Stimulated activated CD4-positive, alpha-beta T cell treated with anti-CD3 and anti-CD28 coated beads, Interleukin-12 subunit alpha, Interleukin-12 subunit beta, amount 100 ng/mL, for 48 hours (primary cell): ENCODE measurements at places on chromosomes 2 and 18.

DNA sequence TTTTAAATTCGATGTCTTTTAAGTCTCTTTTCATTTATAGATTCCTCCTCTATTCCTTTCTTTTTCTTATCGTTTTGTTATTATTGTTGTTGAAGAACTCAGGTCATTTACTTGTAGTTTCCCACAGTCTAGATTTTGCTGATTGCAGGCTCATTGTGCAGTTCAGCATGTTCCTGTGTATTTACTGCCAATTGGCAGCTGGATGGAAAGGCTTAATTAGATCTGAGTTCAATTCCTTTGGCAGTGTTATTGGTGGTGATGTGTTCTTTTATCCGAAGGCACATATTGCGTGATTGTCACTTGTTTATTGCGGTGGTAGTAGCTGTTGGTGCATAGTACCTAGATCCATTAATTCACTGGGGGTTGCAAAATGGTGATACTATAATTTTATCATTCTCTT is 180.7 kb downstream of the BABAM2 start:
- no peak for DNase-seq

DNA sequence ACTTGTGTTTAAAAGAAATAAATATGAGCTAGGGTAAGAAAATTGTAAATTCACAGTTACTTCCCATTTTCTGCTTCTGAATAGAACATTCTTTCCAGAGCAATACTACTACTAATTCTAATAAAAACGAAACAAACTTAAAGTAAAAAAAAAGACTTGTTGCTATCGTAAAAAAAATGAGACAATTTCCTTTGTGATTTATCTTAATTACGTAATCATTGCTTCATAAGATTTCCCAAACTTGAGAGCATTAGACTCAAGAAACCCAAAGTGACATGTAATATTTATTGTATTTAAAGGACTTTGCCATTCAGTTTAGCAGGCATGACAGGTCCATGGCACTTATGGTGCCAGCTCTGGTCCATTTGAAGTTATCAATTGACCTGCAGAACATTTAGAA is 153.8 kb downstream of the AQP4 start:
- no peak for DNase-seq

GRCh38 chr18:58541146-58541788 is 87.6 kb downstream of the ALPK2 start:
- no peak for DNase-seq

DNA sequence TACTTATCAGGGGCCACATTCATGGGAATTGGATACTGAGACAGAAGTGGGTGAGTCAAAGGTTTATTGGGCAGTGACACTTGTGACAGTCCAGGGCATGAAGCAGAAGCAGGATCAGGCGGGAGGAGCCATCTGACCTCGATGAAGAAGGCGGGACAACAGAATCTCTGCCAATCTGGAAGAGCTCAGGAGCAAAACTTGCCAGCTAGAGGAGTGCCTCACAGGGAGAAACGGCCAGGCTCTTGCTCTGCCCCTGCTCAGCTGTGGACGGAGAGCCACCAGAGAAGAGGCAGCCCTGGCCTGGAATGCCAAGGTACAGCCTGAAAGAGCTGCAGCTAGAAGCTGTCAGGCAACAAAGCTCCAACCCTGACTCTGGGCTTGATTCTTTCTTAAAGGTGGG is 16.9 kb downstream of the DAW1 start:
- DNase-seq = no peak

DNA sequence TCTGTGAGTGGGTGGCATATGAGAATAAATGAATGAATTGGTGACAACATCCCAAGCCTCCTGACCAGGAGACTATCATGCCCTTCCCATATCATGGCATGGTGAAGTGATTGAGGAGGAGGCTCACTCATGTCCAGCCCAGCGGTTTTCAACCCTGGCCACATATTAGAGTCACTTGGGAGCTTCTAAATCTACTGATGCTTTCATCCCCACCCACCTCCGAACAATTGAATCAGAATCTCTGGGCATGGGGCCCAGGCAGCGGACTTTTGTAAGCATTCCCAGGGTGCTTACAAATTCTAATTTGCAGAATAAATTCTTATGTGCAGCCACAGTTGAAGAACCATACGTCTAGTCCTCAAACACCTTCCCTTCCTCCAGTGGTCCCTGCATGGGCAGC is 81.7 kb upstream of the SEC11C start:
- no peak for DNase-seq

GRCh38 chr2:186726938-186727337 is 33.1 kb downstream of the FAM171B start:
- DNase-seq = no peak

- DNase-seq = no peak
Measured at GRCh38 chr2:99554871-99555270, 65.1 kb upstream of the REV1 start.

- DNase-seq = no peak
Measured at GRCh38 chr18:30469091-30469490, 573.5 kb downstream of the DSC3 start.

DNA sequence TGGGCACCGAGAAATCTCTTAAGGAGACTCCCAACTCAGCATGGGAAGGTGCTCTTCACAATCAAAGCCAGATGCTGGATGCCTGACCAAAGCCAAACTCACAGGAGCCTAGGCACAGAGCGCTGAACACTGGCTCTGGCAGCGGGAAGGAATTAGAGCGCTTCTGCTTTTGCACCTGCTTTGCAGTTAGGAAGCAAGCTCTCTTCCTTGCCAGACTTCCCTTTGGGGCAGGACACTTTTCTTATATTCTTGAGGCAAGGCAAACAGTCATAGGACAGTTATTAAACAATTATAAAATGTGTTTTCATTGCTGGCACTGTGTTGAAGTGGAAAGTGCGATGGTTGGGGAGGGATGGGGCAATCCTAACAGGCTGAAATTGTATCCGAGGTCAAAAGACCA is 79.6 kb upstream of the DNMT3A start:
- DNase-seq = no peak

- no peak for DNase-seq
Measured at GRCh38 chr2:75787532-75788132, 76.9 kb upstream of the GCFC2 start.

DNA sequence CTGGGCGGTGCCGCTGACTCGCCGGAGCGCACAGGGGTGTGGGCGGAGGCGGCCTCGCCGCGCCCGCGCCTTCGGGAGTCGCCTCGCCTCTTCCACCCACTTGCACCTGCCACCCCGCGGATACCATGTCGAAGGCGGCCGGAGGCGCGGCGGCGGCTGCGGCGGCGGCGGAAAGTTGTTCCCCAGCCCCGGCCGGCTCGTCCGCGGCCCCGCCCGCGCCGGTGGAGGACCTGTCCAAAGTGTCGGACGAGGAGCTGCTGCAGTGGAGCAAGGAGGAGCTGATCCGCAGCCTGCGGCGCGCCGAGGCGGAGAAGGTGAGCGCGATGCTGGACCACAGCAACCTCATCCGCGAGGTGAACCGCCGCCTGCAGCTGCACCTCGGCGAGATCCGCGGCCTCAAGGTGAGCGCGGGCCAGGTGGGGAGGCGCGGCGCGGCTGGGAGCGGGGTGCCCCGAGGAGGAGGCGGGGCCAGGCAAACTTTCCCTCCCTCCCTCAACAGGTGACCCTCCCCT is 766 bp downstream of the CCDC85A start:
- no peak for DNase-seq

GRCh38 chr2:19671311-19671710 is 230.5 kb downstream of the TTC32 start:
- no peak for DNase-seq

DNA sequence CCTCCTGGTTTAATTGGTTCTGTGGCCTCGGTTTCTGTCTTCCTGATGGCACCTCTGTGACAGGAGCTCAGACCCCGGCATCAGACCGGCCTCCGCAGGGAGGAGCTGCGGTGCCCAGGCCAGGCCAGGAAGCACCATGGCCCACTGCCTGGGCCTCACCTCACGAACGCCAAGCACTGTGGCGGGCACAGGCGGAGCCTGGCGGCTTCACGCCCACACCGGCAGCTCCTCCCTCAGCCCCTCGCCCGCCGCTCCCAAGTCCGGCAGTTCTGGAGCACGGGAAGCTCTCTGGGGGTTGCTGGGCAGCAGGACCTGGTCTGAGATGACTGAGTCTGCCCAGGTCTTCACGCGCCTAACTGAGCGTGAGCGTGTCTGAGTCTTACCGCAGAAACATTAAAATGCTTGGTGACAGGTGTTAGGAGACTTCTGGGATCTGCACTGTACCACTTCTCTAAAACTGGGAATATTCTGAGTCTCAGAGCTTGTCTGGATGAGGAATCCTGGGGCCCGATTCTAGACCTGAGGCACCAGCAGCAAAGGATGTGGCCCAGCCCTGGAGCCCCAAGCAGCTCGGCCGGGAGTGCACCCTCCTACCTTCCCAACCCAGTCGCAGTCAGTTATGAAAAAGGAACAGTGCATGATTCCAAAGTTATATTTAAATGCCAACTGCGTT is 21.9 kb downstream of the RTP5 start:
- DNase-seq = no peak

DNA sequence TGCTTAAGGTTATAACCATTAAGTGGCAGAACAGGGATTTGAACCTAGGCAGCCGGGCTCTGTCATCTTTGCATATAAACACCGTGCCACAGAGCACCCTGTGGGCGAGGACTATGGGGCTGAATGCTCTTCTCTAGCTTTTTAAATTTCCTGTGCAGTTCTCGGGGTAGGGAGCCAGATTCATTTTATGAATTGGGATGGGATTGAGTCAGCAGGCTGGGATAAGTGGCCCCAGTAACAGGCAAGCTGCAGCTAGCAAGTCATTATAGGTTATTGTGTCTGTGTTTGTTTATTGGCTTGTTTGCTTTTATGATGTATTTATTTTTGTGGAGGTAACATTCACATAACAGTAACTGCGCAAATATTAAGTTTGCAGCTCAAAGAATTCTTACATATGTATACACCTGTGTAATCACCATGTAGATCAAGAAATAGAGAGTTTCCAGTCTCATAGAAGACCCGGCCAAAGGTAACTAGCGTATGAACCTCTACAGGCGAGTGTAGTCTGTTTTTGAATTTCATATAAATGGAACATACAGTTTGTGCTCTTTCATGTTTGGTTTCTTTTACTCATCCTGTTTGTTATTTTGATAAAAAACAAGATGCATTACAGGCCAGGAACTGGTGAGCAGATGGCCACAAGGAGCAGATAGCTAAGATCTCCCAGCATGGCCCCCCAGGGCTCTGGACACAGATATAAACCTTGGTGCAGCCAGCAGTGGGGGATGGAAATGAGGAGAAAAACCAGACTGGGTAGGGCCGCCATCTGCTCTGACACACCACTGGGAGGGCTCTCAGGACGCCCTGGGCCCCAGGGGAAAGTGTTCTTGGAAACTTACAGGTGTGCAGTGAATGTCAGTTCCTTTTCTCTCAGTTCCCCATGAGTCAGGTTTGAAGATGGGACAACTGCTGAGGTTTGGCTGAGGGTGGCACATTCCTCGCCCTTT is 49.2 kb upstream of the GPR155 start:
- no peak for DNase-seq

- DNase-seq = no peak
Measured at GRCh38 chr18:36333414-36333813, 35.9 kb downstream of the FHOD3 start.

DNA sequence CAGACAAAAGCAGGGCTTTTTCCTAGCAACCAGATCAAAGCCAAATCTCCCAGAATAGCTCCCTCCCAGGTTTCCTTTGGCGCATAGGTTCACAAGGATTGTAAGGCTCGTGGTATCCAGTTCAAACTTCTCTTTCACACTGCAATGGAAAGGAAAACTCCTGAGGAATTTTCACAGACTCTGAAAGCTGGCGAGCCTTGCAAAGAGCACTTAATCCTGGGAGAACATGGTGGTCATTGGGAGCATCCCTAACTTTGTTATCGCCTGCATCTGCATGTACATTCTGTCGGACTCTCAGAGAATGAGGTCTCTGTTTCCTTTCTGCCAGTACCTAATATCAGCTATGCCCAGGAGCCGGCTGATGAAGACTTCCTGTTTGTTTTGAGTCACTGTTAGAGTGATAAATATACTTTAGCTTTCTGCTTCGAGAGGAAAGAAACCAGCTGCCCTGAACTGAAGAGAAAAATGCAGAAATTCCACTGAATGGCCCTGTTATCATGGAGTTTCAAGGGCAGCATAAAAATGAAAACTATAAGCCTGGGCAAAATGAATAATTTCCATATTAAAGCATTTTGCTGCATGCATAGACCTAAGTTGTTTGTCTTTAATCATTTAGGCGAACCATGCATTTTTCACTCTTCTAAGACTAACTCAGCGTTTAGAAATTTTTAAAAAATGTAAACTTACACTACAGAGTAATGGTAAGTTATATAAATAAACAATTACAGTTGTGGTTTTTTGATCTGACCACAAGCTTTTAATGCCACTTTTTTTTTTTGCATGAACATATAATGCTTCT is 76.4 kb upstream of the ZEB2 start:
- no peak for DNase-seq

GRCh38 chr18:70249118-70249517 is 39.7 kb upstream of the SOCS6 start:
- DNase-seq = no peak

DNA sequence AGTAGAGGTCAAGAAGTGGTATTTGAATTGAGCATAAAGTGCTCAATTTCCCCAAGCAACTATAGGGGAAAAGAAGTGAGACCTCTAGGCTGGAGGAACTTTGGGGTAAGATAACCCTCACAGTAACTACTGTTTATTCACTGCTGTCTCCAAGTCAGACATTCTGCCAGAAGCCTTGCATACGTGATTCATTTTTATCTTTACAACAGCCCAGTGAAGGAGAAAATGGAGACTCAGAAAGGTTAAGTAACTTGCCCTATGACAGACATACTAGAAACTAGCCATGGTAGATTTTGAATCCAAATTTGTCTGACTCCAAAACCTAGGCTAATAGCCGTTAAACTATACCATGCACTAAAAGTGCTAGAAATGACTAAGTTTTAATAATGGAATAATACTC is 28.4 kb downstream of the DNAJC10 start:
- no peak for DNase-seq

GRCh38 chr2:56464613-56465012 is 280.8 kb downstream of the CCDC85A start:
- DNase-seq = no peak

GRCh38 chr18:60506682-60507081 is 134.1 kb upstream of the MC4R start:
- DNase-seq = no peak

GRCh38 chr18:43158381-43158780 is 42.9 kb upstream of the RIT2 start:
- DNase-seq = no peak

GRCh38 chr18:22330508-22330907 is 87.2 kb downstream of the CTAGE1 start:
- DNase-seq = no peak
